Hematopoietic multipotent progenitor cell treated with erythropoietin and hydrocortisone succinate and interleukin-3 and kit ligand, for 6 days (in vitro differentiated cells): ENCODE measurements at places on chromosomes 5 and 9.
A peak's percentile ranks its signal among the peaks of the same experiment; 100 is the strongest.

- DNase-seq, result peak; percentile 33
Observed at GRCh38 chr9:32906213-32906612, 95.2 kb downstream of the APTX start.

- DNase-seq, result no peak
Observed at GRCh38 chr5:22541037-22541436, 312.1 kb downstream of the CDH12 start.

- no peak for DNase-seq
Observed at GRCh38 chr9:122226758-122227574, 1.8 kb downstream of the LHX6 start.

GRCh38 chr9:105103776-105104175, 140.7 kb upstream of the SLC44A1 start:
- DNase-seq, result no peak

DNA sequence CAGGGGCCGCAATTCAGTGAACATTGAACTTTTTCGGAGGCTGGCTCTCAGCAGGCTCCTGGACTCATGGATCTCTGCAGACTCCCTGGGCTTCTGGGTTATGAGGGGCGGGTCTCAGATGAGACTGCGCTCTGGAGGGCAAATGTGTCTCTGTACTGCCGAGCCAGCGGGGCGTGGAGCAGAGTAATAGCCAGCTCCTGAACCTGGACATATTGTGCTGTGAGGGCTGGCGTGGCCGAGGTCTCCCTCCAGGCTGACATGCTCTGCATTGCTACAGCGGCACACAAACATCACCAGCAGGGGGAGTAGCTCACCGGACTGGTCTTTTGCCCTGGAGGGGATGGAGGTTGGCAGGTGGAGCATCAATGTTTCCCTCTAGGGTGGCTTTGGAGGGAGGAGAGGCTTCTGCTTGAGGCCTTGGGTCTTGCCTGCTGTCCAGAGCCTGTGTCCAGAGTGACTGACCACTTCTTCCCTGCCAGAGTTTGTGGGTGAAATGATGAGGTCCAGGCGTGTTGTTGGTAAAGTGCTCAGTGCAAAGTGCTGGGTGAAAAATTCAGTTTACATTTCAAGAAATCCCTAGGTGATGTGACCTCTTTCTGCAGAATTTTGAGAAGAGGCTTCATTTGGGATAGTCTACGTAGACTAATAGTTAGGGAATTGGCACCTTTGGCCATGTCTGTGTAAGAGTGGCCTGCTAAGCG, 10.9 kb upstream of the GADD45G start:
- DNase-seq, result peak; percentile 88

DNA sequence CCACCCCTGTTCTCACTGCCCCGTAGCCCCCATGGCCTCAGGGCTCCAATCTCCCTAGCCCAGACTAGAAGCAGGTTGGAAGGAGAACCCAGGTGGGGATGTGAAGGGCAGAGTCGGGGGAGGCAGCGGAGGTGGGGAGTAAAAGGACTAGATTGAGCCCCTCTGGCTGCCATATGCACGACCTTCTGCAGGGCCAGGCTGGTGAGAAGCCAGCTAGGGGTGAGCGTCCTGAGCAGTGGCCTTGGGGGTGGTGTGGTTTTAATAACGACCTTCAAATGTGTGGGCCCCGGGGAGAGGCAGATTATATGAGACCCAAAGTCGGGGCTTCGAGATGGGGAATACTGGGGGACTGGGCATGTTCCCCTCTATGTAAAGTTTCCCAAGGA, 139.5 kb downstream of the C9orf50 start:
- DNase-seq, result no peak

DNA sequence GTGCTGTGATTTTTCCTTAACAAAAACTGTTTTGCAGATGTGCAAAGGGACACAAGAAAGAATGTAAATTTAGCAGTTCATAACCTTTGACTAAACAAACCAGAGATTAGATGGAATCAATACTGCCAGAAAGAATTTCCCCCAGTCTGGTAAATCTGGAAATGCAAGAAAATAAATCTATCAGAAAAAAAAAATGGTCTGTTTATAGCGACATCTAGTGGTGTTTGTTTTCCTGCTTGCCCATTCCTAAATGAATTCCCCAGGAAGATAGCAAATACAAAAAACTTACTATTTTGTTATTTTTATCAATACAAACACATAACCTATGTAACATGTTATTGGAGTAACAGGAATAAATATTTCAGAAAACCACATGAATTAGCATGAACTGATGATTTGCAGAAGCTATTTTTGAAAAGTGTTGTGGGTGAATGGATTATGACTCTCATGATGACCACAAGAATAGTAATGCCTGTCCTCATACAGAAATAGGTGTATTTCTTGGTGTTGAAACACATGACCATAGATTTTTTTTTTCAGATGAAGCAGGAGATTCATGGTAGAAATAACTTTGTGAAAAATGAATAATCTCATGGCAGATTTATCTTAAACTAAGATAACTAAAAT, 1703.8 kb downstream of the MAT2B start:
- DNase-seq, result peak; percentile 74

DNA sequence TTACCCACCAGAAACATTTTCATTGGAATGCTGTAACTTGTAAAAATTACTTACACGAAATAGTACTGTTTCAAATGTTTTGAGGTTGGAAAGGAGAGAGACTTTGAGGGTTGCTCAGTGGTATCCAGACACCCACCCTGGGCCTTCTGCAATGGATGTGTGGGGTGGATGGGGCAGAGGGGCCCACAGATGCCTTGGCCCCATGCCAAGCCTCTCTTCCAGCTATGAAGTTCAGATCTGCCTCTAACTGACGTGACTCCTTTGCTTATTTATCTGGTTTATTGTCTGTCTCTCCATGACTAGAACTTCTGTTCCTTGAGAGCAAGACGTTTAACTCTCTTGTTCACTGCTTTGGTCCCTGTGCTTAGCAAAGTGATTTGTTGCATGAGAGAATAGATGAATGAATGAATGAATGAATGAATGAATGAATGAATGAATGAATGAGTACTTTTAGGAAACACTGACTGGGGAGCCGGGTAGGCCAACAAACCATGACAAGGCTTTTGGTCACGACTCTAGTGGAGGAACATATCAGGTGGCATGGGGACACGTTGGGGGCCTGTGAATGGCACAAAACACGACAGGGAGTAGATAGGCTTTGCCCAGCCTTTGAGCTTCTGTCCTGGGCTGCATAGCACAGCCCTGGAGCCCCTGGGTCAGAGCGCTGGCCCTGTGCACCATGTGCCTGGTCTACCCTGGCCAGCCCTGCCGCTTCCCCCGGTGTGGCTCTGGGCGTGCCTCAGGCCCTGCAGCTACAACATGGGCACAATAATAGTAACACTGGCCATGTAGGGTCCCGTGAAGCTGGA, 31.8 kb downstream of the AK8 start:
- DNase-seq, result no peak

DNA sequence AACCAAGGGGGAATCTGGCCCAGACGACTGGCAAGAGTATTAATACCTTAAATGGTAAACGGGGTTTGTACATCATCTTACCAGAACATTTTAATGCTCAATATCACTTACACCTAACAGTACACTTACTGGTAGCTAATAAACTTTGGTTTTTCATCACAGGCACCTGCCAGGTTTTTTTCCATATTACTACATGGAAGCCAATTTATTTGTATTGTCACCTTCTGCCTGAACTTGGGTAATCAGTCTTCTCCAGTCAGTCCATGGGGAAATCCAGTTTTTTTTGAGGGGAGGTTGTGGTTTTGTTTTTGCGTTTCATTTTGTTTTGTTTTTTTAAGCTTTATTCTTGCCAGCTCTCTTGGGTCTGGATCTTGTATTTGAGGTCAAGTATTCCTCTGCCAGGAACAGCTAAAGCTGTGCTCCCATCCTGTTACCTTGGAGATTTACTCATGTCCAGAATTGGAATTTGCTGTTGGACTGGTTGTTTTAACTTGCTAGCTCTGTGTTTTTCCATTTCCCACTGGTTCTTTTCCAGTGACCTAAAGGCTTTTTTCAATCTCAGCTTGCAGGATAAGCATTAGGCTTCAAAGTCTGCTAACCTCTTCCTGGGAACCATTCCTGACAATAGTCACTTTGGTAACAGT, 11.1 kb upstream of the NADK2 start:
- no peak for DNase-seq

GRCh38 chr5:139763280-139763929, 32.2 kb upstream of the PSD2 start:
- no peak for DNase-seq

DNA sequence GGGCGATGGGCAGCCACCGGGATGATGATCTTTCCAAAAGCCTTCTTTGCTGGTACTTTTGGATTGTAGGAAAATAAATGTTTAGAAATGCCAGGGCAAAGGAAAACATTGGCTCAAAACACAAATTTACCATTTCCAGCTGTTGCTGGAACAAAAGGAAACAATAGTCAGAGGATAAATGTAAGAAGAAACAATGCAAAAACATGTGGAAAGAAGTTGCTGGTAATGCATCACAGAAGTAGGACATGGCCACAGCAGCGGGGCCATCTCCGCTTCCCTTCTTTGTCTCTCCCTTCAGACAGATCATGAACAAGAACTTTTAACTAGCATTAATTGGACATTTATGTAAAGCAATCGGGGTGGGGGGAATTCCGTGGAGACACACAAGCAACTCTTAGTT, 184.5 kb downstream of the EBF1 start:
- no peak for DNase-seq

GRCh38 chr5:1757511-1757910, 42.1 kb downstream of the MRPL36 start:
- no peak for DNase-seq

DNA sequence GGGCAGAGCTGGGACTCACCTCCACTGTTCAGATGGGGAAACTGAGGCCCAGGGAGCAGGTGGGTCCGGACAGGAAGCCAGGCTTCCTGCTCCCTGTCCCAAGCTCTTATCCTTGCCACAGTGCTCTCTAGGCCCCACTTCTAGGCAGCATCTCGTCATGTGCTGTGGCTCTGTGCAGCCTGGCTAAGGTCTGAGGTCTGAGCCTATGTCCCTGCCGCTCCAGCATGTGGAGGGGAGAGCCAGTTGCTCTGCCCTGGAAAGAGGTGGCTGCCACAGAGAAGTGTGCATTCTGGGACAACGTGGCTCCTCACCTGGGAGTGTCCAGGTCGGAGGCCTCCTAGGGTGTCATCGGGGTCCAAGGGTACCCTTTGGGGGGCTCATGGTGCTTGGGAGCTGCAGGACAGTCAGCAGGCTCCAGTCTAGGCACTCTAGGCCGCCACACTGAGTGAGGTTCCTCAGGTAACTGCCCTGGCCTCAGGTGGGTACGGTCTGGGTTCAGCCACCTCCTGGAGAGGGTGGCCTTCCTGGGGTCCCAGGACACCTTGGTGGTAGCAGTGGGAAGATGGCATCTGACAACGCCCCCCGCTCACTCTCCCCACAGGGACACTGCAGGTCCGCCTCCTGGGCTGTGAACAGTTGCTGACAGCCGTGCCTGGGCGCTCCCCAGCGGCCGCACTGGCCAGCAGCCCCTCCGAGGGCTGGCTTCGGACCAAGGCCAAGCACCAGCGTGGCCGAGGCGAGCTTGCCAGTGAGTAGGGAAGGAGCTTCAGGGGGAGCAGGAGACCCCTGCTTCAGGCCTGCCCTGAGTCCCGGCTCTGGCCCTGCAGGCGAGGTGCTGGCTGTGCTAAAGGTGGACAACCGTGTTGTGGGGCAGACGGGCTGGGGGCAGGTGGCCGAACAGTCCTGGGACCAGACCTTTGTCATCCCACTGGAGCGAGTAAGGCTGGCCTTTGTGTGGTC, 10.4 kb downstream of the PKN3 start:
- DNase-seq, result no peak

GRCh38 chr5:174751154-174752000, 27.0 kb downstream of the MSX2 start:
- no peak for DNase-seq

- no peak for DNase-seq
Observed at GRCh38 chr5:136814619-136815378, 449.5 kb upstream of the TRPC7 start.

DNA sequence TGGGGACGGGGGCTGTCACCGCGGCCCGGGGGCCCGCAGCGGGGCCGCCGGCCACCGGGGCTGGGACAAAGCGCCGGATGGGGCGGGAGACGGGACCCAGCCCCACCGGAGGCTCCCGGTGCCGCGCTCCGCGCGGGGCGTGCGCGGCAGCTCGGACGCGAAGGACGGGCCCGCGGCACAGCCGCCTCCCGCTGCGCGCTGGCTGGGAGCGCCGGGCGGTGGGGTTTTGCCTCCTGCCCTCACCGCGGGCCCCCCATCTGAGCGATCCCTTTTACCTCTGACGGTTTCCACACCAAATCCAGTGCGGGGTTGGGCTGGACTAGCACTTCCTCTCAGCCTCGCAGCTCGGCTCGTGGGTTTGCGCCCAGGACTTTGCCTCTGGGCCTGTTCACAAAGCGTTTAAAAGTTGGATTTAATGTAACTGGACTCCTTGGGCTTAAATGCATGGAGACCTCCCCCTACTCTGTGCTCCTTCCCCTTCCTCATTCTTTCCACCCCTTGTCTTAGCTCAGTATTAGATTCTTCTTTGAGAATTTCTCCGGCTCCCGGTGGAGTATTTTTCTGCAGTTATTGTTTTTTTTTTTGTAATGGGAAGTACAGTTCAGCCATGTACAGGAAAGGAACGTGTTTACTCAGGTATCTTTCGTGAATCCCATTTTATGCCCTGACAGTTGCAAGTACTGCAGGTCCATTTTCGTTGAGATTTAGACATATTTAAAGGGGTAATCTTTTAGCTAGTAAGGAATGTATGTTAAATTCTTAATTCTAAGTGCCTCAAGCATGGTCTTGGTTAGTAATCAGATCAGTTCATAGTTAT, 691 bp downstream of the FCHO2 start:
- DNase-seq, result peak; percentile 76

DNA sequence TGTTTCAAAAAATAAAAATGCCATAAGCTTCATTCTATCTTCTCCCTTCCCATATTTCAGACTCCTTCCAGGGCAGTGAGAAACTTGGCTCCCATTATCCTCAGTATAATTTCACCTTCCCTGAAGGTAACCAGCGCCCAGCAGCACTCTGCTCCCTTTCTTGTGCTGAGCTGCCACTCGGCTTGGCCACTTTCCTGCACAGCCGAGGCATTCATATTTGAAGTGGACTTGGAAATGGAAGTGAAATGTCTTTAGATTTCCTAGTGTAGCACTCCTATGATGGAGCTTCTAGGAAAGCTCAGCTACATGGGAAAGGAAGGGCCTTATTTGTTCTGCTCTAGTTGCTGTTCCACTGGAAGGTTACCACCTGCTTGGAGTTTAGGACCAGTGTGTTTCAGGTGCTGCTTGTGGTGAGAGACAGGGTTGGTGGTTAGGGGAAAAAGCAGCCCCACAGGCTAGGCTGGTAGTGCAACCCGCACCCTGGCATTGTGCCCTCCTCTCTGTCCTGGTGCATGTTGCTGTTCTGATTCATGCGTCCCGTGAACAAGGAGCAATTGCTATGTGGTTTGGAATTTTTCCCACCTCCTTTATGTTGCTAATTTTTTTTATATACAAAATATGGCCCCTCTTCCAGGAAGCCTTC, 53.8 kb downstream of the RAD23B start:
- DNase-seq, result no peak

GRCh38 chr5:156667616-156668015, 182.5 kb upstream of the PPP1R2B start:
- DNase-seq, result no peak

DNA sequence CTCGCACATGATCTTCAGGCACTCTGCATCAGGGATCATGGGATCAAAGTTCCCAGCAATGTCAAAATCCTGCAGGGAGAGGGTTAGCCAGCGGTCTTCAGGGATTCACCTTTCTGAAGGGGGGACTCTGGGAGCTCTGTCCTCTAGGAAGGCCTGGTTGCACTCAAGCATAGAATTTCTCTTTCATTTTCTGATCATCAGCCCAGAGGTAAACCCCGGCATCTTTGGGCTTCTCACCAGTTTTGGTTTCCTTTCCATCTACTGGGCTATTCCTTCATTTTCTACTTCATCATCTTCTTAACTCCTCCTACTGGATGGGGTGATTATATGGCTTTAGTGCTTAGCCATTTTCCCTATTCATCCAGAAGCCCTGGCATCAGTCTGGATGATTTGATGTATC, 4.6 kb upstream of the DND1 start:
- no peak for DNase-seq
